ENCODE measurements at places on chromosomes 16 and 17. TPM values are rescaled to one million over a fixed set of nuclear protein-coding genes. Genes with fewer than 3 reads are reported as not detected.

GRCh38 chr17:38797158-38797490 is 2.2 kb downstream of the PIP4K2B start:
- DNase-seq = no peak

- DNase-seq = no peak
Observed at GRCh38 chr17:56973520-56973919, 4.4 kb upstream of the SCPEP1 start.

DNA sequence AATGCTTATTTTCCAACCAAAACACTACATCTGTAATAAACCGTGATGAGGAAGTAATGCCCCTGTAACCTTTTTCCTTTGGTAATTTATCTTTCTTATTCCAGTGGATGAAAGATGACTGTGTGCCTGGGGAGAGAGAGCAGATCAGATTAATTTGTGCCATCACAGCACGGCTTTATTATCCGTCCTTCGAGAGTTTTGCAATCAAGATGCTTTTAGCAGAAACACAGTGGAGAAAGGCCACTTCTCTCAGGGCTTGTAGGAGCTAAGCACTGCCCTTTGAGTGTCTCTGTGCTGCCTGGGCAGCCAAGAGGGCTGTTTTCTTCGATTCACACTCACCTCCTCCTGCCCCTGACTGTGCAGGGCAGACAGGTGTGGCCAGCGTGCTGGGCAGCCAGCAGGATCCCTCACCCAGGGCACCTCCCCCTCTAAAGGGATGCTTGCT is 190.2 kb downstream of the PRKCA start:
- no peak for DNase-seq

- DNase-seq = no peak
Observed at GRCh38 chr17:41048441-41048840, 1.3 kb upstream of the KRTAP2-1 start.

- no peak for DNase-seq
Observed at GRCh38 chr16:50315346-50315997, 49.1 kb downstream of the ADCY7 start.

DNA sequence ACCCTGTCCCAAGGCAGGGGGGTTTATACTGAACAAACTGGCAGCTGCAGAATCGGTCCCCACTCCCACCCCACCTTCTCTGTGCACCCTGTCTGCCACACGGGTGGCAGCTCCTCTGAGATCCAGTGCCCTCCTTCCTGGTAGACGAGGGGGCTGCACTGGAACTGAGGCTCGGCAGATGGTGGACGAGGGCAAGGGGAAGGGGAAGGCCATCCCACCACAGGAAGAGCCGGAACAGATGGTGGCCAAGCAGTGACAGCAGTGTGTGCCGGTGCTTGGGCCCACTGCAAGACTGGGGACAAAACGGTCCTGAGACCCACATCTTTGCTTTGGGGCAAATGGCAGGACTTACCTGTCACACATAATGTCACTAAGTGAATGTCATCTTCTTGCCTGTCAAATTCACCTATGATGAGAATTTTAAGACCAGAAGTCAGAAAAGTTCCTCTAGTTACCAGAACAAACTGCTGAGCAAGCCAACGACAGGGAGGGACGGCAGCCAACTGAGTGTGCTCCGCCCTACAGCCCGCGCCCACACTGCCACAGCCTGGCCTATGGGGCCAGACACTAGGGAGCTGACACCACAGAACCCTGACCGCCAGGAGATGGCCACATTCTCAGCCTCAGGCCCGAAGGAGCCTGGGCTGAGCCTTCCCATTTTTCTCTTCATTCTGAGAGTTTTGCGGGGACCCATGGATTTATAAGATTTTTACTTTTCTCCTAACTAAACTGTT is 14.4 kb downstream of the NTAN1 start:
- DNase-seq = no peak

DNA sequence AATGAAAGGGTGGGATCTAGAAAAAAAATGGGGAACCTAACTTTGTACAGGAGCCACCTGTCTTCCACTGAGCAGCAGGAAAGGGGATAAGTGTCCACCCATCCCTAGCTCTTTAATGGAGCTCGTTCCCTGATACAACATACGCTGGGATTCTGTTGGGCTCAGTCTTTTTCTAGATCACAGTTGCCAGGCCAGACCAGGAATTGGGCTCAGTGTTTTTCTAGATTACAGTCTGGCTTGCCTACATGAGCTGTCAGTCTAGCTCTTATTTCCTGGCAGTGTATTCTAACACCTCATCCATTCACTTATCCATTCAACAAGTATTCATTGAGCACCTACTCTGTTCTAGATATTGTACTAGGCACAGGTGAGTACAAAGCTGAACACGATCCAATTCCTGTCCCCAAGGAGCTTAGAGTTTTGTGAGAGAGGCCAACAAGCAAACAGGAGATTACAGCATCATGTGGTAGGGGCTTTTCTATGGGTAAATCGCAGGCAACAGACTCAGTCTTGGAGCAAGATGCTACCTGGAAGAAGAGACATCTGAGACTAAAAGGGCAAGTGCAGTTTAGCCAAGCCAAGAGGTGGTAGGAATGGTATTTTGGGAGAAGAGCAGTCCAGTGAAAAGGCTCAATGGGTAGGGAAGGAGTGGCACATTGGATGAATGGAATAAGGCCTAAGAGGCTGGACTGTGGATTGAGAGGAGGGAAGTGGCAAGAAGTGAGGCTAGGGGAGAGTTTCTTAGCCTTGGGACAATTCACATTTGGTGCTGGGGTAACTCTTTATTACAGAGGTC is 138.0 kb upstream of the HS3ST2 start:
- no peak for DNase-seq

GRCh38 chr16:55367301-55367811 is 43.4 kb downstream of the IRX6 start:
- no peak for DNase-seq

GRCh38 chr17:49018116-49018612 is 21.0 kb downstream of the IGF2BP1 start:
- DNase-seq = no peak

Gene ADAM11
- 0.12 TPM for total RNA-seq

Gene HSD17B2
- not detected for total RNA-seq

Gene XYLT1
- total RNA-seq = 14.7 TPM

Gene CBX4
- total RNA-seq = 18.5 TPM

Gene CTRB1
- not detected for total RNA-seq

Gene ITGAD
- total RNA-seq = not detected
